ENCODE measurements at places on chromosomes 13 and 19. TPM values are rescaled to one million over a fixed set of nuclear protein-coding genes. Genes with fewer than 3 reads are reported as not detected.

DNA sequence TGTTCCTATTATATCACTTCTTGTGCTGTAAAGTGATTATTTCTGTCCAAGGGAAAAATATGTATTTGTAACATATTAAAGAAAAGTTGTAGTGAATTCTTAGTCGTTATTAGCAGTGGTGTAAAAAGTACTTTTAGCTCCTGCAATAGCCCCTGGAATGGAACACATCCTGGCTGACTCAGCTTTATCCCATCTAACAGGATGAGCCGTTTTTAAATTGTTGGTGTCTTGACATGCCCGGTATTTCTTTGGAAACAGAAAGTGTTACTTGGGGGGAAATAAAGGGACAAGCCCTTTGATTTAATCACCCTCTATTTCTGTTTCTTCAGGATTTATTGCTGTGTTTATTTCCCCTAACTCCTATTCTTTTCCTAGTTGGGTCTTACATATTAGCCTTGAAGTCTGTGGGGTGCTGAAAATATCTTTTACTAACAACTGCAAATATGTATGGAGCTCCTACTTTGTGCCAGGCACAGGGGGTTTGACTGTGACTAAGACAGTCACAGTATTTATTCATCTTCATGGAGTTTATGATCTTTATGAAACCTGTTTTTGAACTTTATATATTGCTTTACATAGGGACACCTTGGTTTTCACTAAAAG, 17.9 kb downstream of the COG3 start:
- DNase-seq: no peak

DNA sequence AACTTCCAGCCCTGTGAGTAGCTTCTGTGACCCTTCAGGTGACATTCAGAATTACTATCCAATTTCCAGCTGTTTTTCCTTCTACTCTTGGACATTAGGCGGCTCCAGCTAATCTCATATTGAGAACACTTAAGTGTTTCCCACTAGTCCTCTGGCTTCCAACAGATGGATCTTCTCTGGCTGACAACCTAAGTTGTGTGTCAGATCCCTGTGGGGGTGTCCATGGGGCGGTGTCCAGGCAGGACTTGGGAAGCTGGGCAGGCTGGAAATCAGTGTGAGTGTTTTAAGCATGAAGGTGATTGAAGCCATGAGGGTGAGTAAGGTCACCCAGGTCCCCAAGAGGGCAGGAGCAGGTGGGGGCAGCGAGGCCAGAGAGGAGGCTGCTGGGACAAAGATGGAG, 10.1 kb downstream of the CNOT3 start:
- no peak for DNase-seq

GRCh38 chr19:4140237-4140711, 13.2 kb upstream of the CREB3L3 start:
- DNase-seq: no peak

DNA sequence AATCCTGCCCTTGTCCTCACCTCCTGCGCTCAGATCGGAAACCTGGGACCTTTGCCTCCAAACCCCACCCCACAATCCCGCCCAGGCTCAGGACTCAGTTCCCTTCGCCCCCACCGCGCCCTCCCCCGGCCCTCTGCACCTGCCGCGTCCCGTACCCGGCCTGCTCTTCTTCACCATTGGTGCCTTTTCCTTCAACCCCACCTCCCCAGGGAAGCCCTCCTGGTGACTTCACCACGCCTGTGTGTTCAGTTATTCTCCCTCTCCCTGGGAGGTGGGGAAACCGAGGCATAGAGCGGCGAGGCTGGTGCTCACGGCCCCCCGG, 19.3 kb upstream of the TCF3 start:
- no peak for DNase-seq

DNA sequence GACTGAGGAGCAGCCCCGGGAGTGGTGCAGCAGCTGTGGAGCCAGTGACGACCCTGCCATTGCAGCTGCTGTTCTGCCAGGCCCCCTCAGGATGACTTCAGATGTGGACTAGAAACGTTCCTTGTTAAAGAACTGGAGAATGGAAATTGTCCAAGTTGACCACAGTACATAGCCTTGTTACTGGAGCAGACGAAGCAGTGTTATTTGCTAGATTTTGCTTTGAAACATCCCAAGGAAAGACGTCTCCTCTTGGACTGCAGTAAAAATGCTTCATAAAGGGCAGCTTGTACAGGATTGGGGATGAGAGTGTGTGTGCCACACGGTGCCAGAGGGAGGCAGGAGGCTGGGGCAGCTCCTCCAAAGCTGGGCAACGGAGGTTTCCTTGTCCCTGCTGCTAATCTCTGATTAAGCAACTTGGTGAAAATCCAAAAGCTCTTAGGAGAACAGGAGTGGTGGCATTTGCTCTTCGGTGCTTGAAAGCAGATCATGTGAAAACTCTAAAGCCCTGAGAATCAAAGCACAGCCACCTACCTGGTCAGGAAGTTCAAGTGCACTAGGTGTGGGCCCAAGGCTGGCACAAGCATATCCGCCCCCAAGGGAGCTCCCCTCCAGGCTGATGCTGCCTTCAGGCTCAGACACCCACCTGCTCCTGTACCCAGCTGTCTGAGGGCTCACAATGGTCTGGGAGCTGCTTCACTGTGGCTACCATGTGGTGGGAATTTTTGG, 34.5 kb downstream of the SHISA2 start:
- no peak for DNase-seq

GRCh38 chr13:78239714-78240113, 321.1 kb upstream of the EDNRB start:
- no peak for DNase-seq

DNA sequence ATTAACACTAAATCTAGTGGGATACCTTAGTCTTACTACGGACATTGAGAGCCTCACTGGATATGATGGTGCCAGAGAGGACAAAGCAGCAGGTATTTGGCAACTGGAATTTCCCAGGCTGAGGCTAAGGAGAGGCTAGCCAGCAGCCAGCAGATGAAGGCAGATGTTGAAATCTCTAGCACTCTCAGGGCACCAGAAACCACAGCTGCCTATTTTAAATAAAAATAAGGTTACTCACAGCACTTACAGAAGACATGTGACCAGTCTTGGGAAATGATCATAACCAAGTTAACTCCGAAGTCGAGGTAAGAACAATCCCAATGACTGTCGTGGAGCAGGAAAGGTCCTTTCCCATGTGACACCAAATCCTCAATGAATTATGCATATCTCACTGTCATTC, 1726.0 kb downstream of the EFNB2 start:
- DNase-seq: no peak

DNA sequence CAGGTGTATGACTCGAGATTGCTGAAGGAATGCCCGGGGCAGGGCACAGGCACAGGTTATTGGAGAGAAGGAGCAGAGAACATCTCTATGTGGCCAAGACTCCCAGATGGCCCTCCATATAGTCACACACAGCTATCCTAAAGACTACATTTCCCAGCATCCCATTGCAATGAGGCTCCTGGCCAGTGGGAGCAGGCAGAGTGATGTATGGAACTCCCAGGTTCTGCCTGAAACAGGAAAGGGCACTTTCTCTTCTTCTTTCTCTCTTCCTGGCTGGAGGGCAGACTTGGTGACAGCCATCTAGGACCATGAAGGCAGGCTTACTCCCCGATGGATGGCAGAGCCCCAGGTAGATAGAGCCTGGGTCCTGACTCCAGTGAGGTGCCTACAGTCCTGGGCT, 13.5 kb downstream of the PPP1R13L start:
- no peak for DNase-seq

DNA sequence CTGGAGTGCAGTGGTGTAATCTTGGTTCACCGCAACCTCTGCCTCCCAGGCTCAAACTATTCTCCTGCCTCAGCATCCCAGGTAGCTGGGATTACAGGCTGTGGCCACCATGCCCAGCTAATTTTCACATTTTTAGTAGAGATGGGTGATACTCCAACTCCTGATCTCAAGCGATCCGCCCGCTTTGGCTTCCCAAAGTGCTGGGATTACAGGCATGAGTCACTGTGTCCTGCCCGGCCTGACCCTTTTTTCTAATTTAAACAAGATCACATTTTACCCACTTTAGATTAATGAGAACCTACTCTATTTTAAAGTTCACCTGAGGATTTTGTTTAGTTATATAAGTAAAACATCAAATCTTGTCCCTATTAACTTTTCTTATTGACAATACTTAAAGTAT, 91.8 kb upstream of the POSTN start:
- no peak for DNase-seq

DNA sequence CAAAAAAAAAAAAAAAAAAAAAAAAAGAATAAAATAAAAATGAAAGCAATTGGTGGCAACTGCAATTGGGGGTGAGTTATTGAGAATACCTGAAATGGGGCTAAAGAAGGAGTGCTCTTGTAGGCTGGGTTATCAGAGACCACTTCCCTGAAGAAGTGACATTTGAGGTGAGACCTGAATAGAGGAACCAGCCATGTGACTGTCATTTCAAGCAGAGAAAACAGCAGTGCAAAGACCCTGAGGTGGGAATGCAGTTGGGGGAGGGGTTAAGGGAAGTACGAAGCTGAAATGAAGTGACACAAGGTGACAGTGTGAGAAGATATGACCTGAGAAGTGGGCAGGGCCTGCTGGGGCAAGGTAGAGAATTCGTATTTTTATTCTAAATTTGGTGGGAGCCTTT, 4.3 kb upstream of the PALM3 start:
- DNase-seq: no peak

DNA sequence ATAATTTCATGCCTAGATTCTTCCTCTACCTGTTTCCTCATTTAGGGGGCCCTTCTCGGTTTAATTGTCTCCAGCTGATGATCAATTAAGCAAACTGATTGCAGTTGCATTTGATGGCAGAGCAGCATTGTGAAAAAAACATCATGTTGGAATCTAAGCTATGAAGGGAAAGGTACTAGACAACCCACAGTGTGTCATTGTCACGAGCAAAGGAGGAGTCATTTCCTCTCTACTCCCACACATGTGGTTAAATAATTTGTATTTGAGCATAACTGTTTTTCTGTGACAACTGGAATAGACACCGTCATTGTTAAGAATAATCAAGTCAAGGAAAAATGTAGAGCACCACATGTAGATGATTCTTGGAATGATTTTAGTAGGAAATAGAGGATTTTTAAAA, 240.3 kb downstream of the DCT start:
- peak; percentile 37 for DNase-seq

- DNase-seq: peak; percentile 54
Observed at GRCh38 chr19:52601025-52601973, 31.2 kb downstream of the ZNF701 start.

DNA sequence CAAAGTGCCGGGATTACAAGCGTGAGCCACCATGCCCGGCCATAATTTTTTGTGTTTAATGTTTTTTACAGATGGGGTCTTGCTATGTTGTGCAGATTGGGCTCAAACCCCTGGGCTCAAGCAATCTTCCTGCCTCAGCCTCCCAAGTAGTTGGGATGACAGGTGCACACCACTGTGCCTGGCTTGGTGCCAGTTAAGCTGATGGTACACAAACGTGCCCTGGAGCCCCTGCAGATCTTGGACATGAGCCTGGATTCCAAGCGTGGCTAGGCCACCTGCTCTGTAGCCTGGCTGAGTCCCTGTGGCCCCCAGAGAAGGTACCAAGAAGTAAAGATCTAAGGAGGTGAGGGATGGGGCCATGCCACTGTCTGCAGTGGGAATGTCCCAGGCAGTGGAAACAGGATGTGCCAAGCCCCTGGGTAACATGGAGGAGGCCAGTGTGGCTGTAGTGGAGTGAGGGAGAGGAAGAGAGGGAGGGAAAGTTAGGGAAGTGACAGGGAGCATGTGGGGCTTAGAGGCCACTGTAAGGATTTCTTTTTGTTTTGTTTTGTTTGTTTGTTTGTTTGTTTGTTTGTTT, 7.0 kb downstream of the PRODH2 start:
- no peak for DNase-seq

DNA sequence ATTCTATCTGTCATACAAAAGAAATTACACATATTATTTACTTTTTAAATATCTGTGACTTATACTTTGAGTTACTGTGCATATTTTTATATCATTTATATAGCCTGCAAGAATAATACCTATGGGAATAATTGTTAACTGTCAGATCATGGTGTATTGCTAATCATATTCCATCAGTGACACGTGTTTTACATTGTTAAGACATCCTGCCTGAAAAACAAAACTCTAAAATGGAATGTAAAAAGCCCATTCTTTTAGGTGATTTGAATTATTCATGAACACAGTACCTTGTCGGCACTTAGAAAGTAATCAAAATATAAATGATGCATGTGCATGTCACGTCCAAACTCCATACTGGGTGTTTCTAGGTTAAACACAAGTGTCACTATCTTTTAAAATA, 533.8 kb upstream of the PCDH9 start:
- no peak for DNase-seq

The CEACAM8 gene
- polyA plus RNA-seq: not detected

The KIR2DL1 gene
- not detected for polyA plus RNA-seq

The TICAM1 gene
- 1.7 TPM for polyA plus RNA-seq

The ZNF565 gene
- polyA plus RNA-seq: 2.7 TPM

The DCT gene
- not detected for polyA plus RNA-seq

The CYP4F22 gene
- not detected for polyA plus RNA-seq

The KLK12 gene
- not detected for polyA plus RNA-seq

The RFPL4AL1 gene
- polyA plus RNA-seq: not detected

The EHD2 gene
- 132 TPM for polyA plus RNA-seq

The HNRNPUL1 gene
- 37.9 TPM for polyA plus RNA-seq

The SWSAP1 gene
- 1.0 TPM for polyA plus RNA-seq

The FGF9 gene
- 0.10 TPM for polyA plus RNA-seq
